ENCODE measurements at places on chromosomes 16 and 17.

DNA sequence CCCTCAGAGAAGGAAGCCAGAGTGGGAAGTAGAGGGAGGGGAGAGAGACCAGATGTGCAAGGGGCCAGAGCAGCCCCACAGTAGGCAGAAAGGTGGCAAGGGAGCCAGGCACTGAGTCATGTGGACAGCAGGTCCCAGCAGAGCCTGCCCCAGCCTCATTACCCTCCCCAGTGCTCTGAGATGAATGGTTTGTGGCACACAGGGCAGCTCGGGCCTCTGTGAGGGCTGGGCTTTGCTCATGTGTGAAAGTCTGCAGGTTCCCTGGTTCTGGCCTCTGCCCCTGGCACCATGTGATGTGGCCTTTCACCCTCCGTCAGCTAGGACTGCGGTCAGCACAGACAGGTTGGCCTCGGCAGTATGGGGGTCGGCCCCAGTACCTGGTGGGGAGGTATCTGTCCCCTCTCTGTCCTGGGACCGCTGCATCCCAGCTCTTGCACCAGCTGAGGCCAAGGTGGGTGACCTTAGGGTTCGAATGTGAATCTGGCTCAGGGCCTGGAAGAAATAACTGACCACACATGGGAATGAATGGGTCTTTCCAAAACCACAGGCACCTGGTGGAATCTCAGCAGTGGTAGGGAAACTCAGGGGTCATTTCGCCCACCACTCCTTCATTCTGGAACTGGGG, 8.9 kb downstream of the LRRC75A start:
- DNase-seq: no peak

GRCh38 chr16:764848-765487, 4.4 kb downstream of the MSLN start:
- no peak for DNase-seq

DNA sequence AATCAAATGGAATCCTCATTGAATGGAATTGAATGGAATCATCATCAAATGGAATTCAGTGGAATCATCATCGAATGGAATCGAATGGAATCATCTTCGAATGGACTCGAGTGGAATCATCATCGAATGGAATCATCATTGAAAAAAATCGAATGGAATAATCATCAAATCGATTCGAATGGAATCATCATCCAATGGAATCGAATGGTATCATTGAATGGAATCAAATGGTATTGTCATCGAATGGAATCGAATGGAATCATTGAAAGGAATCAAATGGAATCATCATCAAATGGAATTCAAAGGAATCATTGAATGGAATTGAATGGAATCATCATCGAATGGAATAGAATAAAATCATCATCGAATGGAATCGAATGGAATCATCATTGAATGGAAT, 619.3 kb downstream of the TP53TG3F start:
- DNase-seq: no peak

GRCh38 chr17:16676676-16677268, 13.3 kb upstream of the CCDC144A start:
- no peak for DNase-seq

GRCh38 chr17:59107306-59107670, 608 bp upstream of the TRIM37 start:
- no peak for DNase-seq

- no peak for DNase-seq
These were observed 1.7 kb upstream of the THRA start for GRCh38 chr17:40060887-40061608.

- DNase-seq: no peak
These were observed 25.0 kb upstream of the ZNF750 start for GRCh38 chr17:82864713-82865248.

DNA sequence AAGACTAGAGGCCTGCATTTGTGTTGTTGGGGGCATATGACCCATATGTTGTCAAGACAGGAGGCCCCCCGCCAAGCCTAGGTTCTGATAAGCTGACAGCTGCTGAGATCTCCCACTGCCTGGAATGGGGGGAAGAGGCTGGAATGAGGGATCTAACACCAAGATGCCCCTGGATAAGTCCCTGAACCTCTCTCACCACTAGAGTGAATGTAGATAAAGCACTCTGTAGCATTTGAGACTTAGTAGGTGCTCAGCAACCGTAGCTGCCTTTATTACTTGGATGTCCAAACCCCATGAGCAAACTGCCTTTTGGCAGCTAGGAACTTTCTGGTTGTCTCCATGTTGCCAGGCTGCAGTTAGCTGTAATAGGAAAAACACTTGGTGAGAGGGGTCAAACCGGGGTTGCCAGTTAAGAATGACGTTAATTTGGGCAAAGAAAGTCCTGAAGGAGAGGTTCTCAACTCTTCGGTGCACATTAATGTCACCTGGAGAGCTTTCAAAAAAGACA, 4.4 kb upstream of the RASL10B start:
- no peak for DNase-seq

- no peak for DNase-seq
These were observed 53.4 kb downstream of the ABCC12 start for GRCh38 chr16:48102083-48103008.

GRCh38 chr16:3576211-3576610, 992 bp downstream of the NLRC3 start:
- DNase-seq: no peak

GRCh38 chr16:19175492-19176262, 7.6 kb downstream of the SYT17 start:
- no peak for DNase-seq

DNA sequence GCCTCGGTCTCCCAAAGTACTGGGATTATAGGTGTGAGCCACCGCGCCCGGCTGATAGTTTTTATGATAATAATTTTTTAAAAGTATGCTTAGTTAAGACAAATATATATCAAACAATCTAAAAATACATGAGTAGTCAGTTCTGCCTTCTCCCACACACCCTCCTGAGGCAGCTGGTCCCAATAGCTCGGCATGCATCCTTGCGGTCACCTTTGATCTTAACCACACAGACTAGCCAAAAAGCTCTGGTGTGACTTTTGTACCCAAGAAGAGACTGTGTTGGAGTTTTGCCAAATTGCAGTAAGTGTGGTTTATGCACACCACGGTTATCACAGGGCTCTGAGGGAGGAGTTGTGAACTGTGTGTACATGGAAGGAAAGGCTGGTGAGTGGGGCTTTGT, 25.6 kb downstream of the ATP6V0A1 start:
- no peak for DNase-seq

DNA sequence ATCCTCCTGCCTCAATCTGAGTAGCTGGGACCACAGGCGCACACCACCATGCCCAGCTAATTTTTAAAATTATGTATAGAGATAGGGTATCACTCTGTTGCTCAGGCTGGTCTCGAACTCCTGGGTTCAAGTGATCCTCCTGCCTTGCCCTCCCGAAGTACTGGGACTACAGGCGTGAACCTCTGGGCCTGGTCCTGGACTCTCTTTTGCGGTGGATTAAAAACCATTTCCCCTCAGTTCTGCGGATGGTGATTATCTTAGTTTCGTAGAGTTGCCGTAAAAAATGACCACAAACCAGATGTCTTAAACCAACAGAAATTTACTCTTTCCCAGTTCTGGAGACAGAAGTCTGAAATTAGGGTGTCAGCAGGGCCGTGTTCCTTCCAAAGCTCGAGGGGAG, 28.8 kb downstream of the MGAT5B start:
- DNase-seq: no peak

GRCh38 chr17:58741121-58741625, 14.5 kb upstream of the PPM1E start:
- no peak for DNase-seq

DNA sequence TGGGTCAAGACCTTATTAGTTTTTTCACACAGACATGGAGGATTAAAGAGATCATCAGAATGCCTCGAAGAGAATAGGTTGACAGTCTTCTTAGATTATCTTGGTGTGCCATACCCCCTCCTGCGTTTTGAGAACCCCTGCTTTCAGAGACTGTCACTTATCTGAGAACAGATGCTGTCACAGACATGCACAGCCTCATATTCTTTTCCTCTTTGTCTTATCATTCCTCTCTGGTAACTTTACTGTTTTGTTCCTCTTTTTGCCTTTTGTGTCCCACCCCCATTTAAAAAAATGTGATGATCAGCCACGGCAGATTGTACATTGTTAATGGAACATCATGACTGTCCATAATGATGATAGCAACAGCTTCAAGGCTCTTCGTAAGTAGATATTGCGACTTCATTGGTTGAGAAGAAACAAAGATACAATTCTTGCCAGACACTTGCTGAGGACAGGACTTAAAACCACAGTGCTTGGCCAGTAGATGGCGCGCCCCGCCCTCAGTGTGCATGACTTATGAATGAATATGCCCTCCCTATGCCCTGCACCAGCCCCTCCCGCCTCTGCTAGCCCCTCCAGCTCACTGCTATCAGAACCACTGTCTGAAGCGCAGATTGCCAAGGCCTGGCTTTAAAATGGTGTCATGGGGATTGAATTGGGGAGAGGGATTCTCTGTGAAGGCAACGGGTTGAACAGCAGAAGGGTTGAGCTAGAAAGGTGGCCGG, 2.6 kb upstream of the PITPNC1 start:
- peak; percentile 90 for DNase-seq

DNA sequence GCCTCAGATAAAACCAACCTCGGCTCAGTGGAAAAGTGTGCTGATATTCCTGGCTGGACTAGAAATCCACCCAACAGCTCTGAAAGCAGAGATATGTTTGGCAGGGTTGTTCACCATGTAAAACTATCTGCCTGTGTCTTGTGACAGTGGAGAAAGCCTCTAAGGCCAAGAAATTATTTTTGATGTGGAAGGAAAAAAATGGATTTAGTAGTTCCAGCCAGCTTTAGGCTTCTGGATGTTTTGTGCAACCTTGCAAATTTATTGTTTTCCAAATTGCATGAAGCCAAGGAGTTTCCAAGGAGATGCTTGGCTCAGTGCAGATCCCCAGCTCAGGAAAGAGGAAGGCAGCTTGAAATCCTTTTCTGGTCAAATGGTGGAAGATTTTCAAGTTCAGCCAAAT, 31.6 kb downstream of the TEKT5 start:
- DNase-seq: no peak

- DNase-seq: no peak
These were observed 50.4 kb downstream of the SNX29 start for GRCh38 chr16:12026741-12027490.

GRCh38 chr17:81197409-81197795, 25.4 kb downstream of the CEP131 start:
- no peak for DNase-seq

GRCh38 chr17:39219647-39220154, 6.0 kb downstream of the STAC2 start:
- DNase-seq: no peak

DNA sequence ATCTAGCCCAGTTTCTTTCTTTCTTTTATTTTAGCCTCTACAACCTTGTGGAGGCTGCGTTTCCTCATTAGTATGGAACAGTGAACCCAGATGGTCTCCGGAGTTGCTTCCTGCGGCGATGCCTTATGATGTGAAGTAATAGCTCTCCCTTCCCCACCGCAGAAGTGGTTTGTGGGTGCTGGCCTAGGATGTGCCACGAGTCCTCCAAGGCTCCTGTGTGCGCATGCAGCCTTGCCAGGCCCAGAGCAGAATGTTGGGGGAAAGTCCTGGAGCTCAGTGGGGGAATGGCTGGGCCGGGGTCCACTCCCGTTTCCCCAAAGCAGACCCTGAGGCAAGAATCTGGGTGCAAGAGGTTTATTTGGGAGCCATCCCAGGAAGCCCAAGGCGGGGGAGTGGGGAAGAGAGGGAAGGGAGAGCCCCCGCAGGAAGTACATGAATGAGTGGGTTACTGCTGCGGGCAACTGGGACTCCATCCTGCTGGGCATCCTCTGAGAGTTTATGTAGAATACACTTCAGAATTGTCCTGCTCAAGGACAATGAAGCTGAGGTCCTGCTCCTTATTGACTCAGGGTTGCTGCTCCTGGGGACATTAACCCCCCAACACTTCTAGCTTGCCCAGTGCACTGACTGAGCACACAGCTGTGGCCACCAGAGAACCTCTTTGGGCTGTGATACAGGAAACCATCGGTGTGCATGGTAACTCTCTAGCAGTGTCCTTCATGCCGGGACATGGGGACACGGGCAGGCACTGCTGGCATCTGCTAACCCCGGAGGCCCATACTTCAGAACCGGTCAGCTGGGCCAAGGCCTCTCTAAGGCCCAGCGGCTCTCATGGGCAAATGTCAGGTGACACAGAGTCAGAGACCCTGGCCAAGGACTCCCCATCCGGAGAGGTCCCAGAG, 3.7 kb upstream of the HCRT start:
- no peak for DNase-seq

GRCh38 chr17:16285646-16286008, 67.6 kb downstream of the CENPV start:
- DNase-seq: no peak

- DNase-seq: no peak
These were observed 49.5 kb upstream of the MTSS2 start for GRCh38 chr16:70735141-70735979.

GRCh38 chr16:27235055-27235937, 32.0 kb downstream of the KDM8 start:
- DNase-seq: peak; percentile 77

- no peak for DNase-seq
These were observed 14.9 kb downstream of the CMTM4 start for GRCh38 chr16:66681676-66682075.

GRCh38 chr17:74210191-74211140, 2.9 kb upstream of the TTYH2 start:
- DNase-seq: peak; percentile 91

DNA sequence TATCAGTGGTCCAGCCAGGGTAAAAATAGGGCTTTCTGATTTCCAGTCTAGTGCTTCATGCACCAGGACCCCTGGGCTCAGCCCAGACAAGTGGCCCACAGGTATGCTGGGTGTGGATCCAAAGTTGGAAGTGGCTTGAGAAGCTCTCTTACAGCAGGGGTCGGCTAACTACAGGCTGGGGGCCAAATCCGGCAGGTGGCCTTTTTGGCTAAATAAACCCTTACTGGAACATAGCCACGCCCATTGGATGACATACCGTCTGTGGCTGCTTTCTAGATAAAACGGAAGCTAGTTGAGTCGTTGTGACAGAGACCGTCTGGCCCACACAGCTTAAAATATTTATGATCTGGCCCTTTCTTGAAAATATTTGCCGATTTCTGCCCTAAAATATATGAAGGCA, 119.0 kb upstream of the CDC42EP4 start:
- no peak for DNase-seq

DNA sequence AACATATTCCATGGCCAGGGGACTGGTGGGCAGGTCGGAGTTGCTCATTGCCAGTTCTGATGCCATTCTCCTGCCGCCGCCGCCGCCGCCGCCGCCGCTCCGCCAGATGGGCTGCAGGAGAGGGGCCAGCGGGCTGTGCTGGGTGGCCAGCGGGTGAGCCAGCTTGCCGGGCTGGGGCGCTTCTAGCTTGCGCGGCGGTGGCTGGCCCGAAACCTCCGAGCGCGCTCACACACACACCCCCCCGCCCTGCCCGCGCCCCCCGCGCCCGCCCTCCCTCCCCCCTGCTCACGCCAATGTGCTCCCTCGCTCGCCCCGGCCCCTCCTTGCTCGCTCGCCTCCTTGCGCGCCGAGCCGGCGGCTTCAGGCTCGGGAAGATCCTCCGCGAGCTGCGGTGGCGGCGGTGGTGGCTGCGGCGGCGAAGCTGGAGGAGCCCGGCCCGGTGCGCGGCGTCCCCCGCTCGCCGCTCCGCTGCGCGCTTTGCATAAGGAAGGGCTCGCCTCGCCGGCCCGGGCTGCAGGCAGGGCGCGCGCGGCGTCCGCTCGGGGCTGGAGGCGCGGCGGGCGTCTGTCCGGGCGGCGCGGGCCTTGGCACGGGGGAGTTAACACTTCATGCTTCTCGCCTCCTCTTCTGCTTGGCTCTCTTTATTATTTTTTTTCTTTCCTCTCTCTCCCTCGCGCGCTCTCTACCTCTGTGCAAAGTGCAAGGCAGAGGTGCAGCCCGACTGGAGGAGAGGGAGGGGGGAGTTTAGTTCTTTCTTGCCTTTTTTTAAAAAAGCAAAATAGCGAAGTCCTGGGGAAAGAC, 500 bp downstream of the MAF start:
- peak; percentile 75 for DNase-seq
